ENCODE measurements at places on chromosomes 3 and 15. TPM values are rescaled to one million over a fixed set of nuclear protein-coding genes. Genes with fewer than 3 reads are reported as not detected.

GRCh38 chr15:63124506-63124905, 2.8 kb downstream of the LACTB start:
- no peak for DNase-seq

B3GALNT1 gene
- total RNA-seq = 19.6 TPM

DNA sequence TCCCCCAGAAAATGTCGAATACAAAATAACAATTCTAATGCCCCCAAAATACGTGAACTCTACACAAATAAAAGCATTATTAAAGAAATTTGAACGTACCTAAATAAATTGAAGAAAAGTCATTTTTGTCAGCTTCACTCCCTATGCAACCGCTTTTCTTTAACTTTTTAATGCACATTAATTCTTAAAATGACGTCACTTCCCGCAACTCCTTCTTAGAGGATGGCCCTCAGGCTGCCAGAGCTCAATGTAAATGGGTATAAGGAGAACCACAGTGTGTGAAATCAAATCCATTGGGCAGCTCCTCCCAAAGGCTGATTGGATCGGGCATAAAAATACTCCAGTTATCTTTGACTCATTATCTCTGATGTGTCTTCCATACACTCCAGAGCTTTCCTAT, 736.9 kb downstream of the GBE1 start:
- no peak for DNase-seq

DNA sequence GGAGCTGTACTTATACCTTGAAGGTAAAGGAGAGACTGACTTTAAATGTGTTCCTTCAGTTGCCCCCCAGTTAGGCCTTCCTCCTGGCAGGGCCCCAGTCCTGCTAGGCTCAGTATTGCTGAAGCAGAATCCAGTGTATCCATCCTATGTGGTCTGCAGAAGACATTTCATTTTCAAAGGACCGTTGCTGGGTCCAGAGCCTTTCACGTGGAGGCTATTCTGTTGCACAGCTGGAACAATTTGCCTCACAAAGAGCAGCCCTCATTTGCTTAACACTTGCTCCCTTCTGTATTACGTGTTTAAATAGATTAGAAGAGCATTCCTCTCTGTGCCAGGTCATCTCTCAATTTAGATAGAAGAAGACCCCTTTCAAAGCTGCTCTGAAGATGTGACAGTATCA, 78.9 kb upstream of the CFAP20DC start:
- no peak for DNase-seq

DNA sequence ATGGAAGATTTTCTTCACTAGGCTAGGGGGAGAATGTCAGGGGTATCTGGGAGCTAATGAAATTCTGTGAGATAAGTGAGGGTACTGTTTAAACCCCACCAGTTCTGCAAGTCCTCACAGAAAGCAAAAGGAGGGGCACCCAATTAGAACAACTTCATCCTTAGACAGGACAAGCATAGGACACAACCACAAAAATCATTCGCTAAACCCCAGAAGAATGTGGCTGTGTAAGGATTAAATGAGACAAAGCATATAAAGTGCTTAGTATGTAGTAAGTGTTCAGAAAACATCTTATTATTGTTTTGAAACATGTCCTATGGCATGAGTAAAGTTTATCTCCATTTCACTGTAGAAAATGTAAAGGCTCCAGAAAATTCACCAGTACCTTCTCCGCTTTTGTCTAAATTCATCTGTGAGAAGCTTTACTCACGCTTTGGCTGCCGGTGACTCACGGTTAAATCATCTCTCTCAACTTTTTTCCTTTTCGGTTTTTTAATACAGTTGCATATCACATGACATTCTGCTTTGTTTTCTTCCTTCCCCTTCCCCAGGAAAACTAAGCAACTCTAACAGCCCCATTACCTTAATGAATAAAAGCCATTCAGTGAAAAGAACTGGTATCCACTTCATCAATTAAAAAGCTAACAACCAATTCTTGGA, 1.7 kb downstream of the CLRN1 start:
- DNase-seq = no peak

DNA sequence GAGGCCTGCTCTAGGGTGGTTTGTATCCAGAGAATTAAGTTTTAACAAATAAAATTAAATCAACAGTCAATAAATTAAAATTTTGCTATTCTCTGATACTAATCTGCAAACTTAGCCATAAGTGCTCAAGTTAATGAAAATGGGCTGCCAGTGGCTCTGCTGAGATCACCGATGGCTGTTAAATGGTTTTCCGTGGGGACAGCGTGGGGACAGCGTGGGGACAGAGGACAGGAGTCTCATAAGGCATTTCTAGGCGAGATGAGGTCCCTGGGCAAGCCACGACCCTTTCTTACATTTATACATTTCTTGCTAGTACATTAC, 53.0 kb downstream of the SETMAR start:
- DNase-seq = no peak

GRCh38 chr3:183099838-183100204, 525 bp upstream of the MCCC1 start:
- no peak for DNase-seq

TIGIT gene
- not detected for total RNA-seq

PP2D1 gene
- not detected for total RNA-seq

NEIL1 gene
- 40.4 TPM for total RNA-seq

DNA sequence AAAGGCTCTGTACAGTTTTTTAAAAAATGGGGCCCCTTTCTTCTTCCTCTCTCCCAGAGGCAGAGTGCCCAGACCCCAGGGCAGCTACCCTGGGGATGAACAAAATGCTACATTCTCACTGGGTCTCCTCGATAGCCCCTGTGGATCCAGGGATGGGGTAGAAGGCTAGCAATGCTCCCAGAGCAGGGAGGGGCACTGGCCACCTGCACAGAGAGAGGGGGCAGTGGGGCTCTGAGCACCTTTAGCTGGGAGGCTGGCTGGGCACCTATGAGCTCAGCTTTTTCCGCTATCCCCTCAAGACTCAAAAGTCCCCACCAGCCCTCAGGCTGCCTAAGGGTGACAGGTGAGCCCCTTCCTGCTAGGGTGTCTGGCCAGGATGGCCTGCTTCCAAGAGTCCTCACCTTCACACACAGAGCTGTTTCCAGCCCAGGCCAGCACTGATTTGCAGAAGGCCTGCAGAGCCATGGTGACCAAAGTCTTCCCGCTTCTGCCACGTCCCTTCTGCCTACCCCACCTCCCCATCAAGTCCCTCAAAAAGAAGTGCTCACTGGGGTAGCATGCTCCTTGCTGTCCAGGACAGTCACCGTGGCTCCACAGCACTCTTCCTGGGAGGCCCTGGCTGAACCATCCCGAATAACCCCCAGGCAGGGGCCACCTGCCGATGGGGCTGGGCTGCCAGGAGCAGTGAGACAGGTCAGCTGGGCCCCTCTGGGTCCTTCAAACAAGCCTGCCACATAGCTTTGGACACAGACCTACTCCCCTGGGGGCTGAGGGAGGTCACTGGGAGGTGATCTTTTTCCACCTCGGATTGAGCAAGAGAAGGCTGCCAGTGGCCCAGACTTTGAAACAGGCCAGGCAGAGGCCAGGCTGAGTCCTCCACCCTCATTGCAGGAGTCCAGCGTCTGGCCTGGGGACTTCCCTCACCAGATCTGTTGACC, 20.4 kb downstream of the BMF start:
- DNase-seq = no peak

CLK3 gene
- 73.6 TPM for total RNA-seq

DNA sequence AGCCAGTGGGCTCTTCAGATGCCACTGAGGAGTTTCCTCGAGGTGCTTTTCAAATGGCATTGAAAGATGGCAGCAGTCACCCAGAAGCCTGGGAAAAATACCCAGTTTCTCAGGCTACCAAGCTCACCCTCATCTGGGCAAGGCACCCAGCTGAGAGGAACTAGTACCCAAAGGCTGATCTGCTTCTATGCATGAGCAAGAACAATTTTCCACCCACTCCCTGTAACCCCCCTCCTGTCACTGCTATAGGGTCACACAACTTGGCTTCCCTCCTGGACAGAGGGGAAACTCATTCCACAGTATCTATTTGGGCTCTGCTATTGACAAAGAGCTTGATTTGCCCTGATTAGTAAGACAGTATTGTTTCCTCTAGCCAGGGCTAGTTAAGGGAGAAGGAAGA, 31.9 kb downstream of the THRB start:
- DNase-seq = no peak

DNA sequence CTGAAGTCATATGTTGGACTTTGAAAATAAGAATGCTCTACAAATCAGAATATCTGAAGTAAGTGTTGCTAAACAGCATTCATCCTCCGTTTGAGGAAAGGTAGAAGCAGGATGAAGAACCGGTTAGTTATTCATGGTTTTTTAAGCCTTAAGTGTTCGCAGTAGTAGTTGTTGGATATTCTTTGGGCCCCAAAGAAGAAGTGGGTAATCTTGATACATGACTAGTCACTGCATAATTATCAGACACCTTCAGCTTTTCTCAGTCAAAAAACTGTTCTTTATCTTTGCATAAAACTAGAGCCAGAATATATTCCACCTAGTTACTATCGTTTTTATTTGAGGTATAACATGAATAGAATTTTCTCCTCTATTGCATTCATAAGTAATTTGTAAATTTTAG, 13.8 kb downstream of the RAB5A start:
- DNase-seq = no peak

P2RY1 gene
- 2.3 TPM for total RNA-seq

- DNase-seq = peak; percentile 49
Observed at GRCh38 chr3:127484601-127485388, 105.7 kb downstream of the TPRA1 start.

DNA sequence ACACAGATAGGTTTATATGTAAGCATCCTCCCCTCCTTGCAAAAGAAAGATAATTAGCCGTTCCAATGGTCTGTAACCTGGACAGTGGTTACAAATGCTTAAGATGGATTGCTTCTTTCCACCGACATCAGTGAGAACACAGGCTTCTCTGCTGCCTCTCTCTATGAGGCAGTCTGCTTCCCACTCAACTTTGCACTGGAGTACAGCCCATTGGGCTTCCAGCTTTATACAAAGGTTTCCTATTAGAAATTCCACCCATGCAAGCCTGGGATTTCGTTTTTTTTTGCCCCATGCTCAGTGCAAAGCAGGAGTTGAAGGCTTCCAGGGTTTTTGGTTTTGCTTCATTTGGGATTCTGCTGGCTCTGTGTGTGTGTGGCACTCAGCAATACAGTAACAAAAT, 47.3 kb upstream of the C3orf22 start:
- DNase-seq = no peak

DNA sequence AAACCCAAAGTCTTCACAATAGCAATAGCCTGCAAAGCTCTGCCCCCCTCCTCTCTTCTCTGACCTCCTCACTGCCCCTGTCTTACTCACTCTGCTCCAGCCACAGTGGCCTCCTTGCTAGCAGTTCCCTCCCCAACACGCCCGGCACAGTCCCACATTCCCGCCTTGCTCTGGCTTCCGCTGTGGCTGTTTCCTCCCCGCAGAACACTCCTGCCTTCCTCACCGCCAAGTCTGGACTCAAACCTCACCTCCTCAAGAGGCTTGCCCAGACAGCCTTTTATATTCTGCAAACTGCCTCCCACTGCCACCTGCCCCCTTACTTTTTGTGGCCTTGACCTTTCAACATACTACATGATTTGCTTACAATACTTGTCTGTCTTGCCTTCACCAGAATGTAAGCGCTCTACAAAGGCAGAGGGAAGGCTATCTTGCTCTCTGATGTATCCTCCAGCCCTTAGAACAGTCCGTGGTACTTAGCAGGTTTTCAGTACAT, 406 bp upstream of the MPI start:
- DNase-seq = no peak

DNA sequence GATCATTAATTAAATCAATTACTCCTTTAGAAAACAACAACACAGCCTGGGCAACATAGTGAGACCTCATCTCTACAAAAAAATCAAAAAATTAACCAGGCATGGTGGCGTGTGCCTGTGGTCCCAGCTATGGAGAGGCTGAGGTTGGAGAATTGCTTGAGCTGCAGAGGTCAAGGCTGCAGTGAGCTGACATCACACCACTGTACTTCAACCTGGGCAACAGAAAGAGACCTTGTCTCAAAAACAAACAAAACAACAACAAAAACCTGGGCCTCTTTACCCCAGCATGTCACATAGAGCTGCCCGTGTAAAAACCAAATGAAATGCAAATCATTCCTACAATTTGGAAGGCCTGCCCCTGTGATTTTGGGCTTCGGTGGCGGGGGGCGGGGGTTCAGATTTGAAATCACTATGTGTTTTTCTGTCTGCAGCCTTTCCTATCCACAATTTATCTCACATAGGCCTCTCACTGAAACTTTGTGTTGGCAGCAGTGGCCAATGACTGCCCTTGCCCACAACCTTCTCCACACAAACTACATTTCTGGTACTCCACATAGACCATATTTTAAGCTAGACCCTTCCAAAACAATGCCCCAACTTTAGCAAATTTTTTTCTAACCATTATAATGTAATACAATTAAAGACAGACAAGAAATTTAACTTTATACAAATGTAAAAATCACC, 6.5 kb downstream of the ADAM10 start:
- no peak for DNase-seq

ATP11B gene
- 92.5 TPM for total RNA-seq

CCR1 gene
- 0.98 TPM for total RNA-seq

GRCh38 chr15:73965094-73965757, 26.9 kb downstream of the STOML1 start:
- no peak for DNase-seq

DNA sequence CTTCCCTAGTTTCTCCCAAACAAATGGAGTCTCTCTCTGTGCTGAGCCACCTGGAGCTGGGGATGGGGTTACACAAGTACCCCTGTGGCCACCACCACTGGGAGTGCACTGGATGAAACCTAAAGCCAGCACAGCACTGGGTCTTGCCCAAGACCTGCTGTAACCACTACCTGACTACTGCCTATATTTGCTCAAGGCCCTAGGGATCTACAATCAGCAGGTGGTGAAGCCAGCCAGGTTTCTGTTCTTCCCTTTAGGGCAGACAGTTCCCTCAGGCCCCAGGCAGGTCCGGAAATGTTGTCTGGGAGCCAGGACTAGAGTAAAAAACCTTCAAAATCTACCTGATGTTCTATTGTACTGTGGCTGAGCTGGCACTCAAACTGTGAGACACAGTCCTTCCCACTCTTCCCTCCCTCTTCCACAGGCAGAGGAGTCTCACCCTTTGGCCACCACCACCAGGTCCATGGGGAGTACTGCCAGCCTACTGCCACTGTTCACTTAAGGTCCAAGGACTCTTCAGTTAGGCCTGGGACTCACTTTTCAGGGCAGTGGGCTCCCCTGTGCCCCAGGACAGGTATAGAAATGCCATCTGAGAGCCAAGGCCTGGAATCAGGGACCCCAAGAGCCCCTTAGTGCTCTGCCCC, 23.8 kb downstream of the C3orf20 start:
- no peak for DNase-seq

- peak; percentile 79 for DNase-seq
Observed at GRCh38 chr15:99014803-99015697, 7.5 kb upstream of the PGPEP1L start.

- DNase-seq = no peak
Observed at GRCh38 chr3:159987291-159987711, 1.3 kb upstream of the IL12A start.

DNA sequence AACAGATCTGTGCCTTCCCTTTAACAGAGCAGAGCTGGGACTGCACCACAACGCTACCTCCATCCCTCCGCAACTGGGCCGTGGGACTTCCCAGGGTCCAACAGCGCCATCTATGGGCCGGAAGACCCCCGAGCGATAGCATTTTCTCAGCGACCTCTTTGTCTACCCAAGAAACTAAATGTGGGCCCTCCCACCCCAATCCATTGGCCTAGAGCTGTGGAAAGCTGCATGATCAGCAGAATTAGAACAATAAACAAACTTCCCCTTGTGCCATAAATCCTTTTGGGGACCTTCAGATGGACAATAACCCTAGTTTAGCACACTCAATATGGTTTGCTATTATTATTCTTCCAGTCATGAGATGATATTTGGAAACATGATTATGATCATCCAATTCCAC, 74.8 kb upstream of the NTRK3 start:
- peak; percentile 73 for DNase-seq
